ENCODE measurements at places on chromosomes 16 and 17.

- peak; percentile 46 for DNase-seq
These were observed 705 bp downstream of the FOXK2 start for GRCh38 chr17:82519971-82520903.

DNA sequence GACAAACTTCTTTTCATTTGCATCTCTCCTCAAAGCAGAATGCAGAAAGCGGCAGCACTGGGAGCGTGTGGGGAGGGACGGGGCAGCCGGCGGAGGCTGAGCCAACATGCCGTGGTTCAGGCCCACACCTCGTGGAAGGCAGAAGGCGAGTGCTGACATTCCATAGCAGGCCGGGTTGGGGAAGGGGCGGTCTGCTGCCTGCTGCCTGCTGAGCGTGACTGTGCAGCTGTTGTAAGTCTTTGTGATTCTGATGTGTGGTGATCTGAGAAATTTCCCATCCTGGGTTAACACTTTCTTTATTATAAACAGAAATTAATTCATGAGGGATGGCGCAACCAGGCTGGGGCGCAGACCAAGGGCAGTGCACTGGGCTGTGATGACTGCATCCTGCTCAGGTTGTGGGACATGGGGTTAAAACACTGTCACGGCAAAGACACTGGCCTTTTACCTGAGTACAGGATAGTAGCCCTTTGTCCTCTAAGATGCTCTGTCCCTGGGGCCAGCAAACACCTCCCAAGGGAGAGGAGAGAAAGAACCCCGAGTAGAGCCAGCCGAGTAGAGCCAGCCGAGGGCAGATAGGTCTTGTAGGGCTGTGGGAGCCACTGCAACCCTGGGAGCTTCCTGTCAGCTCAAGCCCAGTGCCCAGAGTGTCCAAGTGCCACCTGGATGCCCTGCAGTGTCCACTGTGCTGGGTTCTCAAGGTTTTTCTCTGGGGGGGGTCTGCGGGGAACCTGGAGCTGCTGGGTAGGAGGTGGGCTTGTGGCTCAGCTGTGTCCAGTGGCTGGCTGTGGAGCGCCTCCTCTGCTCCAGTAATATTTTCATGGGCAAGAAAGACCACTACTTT, 8.8 kb upstream of the DNASE1 start:
- no peak for DNase-seq

- no peak for DNase-seq
These were observed 9.3 kb downstream of the ZNF263 start for GRCh38 chr16:3292604-3293003.

DNA sequence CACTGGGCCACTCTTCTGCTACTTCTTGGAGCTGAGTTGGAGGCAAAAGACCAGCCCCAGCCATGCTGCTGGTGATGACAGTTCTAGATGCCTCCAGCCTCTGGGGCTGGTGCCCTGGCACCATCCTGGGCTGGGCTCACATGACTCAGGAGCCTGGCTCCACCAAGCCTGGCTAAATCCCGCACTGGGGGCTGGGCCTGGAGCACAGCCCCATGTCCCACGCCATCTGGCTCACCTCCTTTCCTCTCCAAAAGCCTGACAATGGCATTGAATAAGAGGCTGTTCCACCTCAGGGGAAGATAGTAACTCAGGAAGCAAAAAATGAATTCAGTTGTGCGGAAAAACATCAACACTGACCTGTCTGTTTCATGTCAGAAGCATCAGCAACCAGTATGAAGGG, 45.1 kb upstream of the MTSS2 start:
- DNase-seq = no peak

- DNase-seq = no peak
These were observed 77.7 kb downstream of the AMFR start for GRCh38 chr16:56347670-56348069.

DNA sequence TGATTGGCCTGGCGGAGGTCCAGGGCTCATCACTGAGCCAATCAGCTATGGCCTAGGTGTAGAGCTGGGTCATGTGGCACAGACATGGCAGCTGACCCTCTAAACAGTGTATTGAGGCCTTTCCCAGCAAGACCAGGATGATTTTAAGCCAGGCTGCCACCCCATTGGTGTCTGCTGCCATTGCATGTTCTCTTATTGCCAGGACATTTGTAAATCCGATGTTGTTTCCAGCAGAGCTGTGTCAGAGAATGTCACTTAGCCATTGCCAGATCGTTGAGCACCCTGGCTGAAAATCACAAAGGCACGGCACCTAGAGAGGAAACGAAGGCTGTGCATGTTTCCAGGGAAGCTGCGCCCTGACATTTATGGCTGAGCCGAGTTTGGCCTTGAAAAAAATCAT, 33.4 kb downstream of the RBFOX1 start:
- DNase-seq = no peak

- DNase-seq = no peak
These were observed 130.3 kb downstream of the RAB11FIP4 start for GRCh38 chr17:31521632-31522283.

DNA sequence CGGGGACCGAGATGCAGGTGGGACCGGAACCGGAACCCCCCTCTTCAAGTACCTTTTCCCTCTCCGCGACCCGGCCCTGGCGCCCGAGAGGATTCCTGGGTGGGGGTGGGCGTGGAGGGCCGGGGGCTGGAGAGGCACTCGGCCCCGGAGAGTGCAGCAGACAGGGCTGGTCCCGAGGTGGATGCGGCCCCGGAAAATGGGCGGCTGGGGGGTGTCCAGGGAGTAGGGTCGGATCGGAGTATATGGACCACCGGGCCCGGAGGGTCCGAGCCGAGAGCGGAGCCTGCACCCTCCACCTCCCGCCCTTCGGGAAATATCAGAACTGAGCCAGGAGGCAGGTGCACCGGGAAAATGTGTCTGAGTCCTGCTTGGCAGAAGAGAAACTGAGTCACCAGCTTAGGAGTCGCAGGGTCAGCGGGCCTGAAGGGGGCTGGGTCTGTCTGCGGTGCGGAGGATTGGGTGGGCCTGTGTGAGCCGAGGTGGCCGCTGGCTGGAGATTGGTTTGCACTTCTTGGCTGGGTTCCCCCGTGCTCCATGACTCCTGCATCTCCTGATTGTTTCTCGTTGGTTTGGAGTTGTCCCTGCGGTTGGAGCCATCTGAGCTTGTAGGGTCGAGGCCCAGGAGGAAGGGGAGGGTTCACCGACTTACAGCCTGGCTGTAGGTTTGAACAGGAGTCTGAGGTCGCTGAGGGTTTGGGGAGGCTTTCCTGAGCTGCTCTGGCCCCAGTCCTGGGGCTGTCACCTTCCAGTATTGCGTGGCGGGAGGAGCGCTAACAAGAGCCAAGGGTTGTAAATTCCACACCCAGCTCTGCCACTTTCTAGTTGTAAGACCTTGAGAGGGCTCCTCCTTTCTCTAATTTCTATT, 518 bp downstream of the SH2B1 start:
- no peak for DNase-seq

DNA sequence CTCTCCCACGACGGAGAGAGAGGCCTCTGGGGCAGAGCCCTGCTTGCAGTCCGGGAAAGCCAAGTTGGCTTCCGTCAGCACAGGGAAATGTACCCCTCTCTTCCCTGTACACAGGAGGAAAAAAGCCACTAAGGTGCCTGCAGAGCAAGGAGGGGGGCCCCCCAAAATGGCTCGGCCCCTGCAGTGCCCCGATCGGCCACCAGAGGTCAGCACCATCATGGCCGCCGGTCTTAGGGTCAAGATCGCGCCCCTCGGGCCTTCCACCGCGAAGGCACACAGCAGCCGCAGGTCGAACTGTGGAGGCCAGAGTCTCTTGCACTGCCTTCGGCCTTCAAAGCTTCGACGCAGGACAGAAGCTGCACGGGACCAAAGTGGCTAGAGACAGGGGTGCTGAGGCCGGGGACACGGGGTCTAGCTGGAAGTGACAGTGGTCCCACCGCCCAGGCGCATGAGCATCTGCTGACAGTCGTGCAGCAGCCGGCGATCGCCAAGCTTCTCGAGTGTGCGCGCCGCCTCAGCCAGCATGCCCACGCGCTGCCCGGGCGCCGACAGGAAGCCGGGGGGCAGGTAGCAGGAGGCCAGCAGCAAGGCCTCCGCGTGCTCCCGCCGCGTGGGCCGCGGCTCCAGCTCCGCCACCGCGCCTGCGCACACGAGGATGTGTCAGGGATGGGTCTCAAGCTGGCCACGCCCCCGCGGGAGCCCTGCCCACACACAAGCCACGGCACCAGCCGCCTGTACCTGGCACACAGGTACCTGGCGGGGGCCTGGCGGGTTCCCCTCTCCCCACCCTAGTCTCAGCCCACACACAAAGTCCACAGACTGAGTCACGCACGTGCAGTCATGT, 24.4 kb downstream of the SREBF1 start:
- DNase-seq = peak; percentile 74

GRCh38 chr17:17668775-17669579, 12.3 kb upstream of the RAI1 start:
- no peak for DNase-seq

DNA sequence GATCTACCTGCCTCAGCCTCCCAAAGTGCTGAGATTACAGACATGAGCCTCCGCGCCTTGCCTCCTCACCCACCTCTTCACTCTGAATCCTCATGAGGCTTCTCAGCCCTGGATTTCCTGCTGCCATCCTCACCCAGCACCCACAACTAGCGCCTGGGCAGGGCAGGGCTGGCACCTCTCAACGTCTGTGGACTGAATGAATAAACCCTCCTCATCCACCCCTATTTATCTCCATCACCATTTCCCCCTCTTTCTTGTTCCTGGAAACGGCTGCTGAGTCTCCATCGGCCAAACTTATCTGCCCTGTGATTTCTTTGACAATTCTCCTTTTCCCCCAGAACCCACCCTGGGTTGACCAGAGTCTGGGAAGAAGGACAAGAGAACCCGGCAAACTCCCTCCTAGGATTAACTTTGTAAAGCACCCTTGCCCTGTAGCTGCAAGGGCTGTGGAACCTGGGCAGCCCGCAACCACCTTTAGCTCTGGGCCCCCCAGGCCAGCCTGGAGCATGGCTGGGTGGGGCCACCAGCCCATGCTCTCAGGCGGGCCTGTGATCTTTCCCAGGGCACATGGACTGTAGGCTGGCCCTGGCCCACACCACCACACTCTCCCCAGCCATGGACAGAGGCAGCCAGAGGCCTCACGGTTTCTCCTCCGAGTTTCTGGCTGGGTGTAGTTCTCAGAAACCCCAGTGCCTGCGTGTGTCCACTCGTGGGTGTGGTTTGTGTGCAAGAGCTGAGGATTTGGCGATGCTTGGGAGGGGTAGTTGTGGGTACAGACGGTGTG, 2.4 kb downstream of the SPN start:
- peak; percentile 27 for DNase-seq

DNA sequence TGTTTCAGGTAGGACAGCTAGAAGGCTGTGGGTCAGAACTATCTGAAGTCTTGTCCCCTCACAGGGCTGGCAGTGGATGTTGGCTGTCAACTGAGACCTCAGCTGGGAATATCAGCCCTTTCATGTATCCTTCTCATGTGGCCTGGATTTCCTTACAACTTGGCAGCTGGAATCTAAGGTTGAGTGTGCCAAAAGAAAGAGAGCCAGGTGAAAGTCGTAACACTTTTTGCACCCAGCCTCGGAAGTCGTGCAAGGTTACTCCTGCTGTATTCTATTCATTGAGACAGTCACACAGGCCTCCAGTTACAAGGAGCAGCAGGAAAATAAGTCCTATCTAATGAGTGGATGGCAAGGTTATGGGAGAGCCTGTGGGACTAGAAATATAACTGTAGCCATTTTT, 52.6 kb upstream of the DNAH9 start:
- no peak for DNase-seq

GRCh38 chr17:41793784-41794539, 7.5 kb upstream of the JUP start:
- DNase-seq = no peak

GRCh38 chr17:43356999-43357398, 41.8 kb upstream of the ARL4D start:
- DNase-seq = no peak

- no peak for DNase-seq
These were observed 17.4 kb downstream of the IRF8 start for GRCh38 chr16:85916141-85916890.

GRCh38 chr16:87324411-87325275, 7.5 kb upstream of the C16orf95 start:
- peak; percentile 45 for DNase-seq

DNA sequence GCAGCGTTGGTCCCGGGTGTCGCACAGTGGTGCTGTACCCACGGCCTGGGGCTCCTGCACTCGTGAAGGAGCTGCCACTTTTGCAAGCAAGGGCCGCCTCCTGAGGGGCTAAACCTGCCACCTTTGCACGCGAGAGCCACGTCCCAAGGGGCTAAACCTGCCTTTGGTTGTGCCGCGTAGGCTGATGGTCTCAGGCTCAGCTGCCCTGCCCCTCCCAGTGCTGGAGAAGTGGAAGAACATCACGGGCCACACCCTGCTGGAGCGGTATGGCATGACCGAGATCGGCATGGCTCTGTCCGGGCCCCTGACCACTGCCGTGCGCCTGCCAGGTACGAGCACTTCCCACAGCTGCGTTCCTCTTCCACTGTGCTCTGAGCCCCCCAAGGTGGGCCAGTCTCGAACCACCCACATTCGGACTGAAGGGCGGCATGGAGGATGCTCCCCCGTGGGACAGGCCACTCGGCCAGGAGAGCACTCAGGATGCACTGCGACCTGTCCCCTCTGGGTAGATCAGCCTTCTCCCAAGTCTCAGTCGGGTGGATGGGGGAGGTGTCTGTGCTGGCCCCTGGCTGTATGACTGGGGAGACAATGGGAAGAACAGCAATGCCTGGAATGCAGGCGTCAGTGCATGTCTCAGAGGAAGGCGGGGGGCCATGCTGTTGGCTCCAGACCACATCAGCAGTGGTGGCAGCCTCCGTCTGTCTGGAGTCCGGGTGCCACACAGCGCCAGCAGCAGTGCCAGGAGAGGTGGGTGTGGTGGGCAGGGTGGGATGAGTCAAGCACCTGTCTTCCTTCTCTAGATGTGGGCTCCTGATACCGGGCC, 20.7 kb downstream of the ACSF3 start:
- peak; percentile 43 for DNase-seq

- no peak for DNase-seq
These were observed 29.1 kb downstream of the ENDOV start for GRCh38 chr17:80443916-80444643.

DNA sequence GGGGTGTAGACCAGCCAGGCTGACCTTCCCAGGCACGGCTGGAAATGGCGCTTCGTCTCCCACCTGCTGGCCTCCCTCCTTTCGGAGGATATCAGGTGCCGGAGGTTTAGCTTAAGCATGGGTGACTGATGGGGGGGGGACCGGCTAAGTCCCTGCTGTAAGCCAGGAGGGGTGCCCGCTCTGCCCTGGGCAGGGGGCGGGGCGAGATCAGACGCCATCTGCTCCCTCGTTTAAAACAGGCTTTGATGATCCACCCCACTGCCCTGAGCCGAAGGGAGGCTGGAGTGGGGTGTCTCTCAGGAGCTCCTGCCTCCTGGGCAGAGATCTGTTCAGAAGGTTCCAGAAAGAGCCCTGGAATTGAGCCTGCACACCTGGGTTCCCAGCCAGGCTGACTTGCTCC, 26.0 kb downstream of the C16orf74 start:
- no peak for DNase-seq

All from activated CD8-positive, alpha-beta memory T cell treated with anti-CD3 and anti-CD28 coated beads, Interleukin-2, amount 50 U/mL, for 4 hours (primary cell).